ENCODE measurements at places on chromosomes 12 and 14. TPM values are rescaled to one million over a fixed set of nuclear protein-coding genes. Genes with fewer than 3 reads are reported as not detected.

GRCh38 chr14:93033983-93034670, 81.6 kb downstream of the ITPK1 start:
- H3K4me1 ChIP-seq: peaks cover 66% of the 10 kb centered on the region
- no peaks in the 10 kb centered on the region for H3K36me3 ChIP-seq
- no peak overlapping the region for H3K4me3 ChIP-seq

FLRT2 gene
- 9.4 TPM for total RNA-seq

DNA sequence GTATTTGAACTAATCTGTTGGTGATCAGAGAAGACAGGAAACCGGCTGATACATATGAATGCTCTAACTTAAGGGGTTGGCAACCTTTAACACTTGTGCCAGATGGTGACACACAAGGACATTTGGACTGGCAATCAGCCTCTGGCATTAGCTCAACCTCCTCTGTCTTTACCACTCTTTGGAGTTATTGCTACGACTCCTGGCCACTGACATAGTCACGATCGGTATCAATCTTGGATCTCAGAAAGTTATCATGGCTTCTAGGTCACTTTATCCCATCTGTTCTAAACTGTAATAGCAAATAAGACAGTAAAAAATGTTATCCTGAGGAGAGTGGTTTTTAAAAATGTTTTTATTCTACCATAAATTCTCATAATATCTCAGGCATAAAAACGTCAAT, 575.2 kb upstream of the MDGA2 start:
- peaks cover 47% of the 10 kb centered on the region for H3K4me1 ChIP-seq
- peak overlapping the region; percentile 47 for H3K27ac ChIP-seq
- no peak for DNase-seq
- no peaks in the 10 kb centered on the region for H3K27me3 ChIP-seq
- H3K36me3 ChIP-seq: peaks cover 40% of the 10 kb centered on the region
- peak overlapping the region; percentile 35 for H3K4me3 ChIP-seq

GRCh38 chr14:100824091-100824551, 1.8 kb upstream of the MEG3 start:
- H3K4me1 ChIP-seq: peaks cover 15% of the 10 kb centered on the region
- H3K36me3 ChIP-seq: peaks cover 18% of the 10 kb centered on the region
- peak; percentile 72 for DNase-seq
- H3K4me3 ChIP-seq: no peak overlapping the region

GRCh38 chr12:95736631-95737030, 53.9 kb downstream of the NTN4 start:
- H3K27ac ChIP-seq: no peak overlapping the region
- H3K36me3 ChIP-seq: no peaks in the 10 kb centered on the region
- no peak overlapping the region for H3K4me3 ChIP-seq
- DNase-seq: no peak
- no peaks in the 10 kb centered on the region for H3K27me3 ChIP-seq
- H3K4me1 ChIP-seq: peaks cover 9% of the 10 kb centered on the region

DLK1 gene
- total RNA-seq: 3.0 TPM

PPFIA2 gene
- total RNA-seq: 1.1 TPM

DNA sequence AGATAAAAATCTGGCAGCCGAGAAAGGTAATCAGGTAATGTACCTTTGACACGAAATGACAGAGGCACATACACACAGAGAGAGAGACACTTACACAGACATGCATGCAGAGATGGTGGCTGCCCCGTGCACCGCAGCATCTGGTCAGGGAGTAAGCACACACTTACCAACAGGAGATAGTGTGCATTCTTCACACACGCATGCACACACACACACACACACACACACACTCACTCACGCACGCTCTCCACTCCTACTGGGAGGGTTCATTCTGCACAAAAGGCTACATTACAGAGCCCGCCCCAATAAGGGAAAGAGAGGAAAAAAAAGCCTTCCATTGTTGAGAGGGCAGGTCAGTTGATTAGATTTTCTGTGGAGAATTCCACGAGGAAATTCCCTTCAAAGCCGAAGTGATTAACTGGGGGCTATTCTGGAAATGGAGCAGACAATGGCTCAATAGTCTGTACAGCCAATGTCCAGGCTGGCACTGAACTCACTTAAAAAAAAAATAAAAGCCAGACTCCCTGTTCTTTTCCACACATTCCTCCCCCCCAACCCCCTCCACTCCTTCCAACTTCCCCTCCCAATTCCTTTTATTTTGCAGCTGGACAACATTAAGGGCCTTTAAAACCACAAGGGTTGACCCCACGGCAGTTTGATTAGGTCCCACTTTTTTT, 1.4 kb upstream of the SOX5 start:
- H3K4me1 ChIP-seq: no peaks in the 10 kb centered on the region
- H3K4me3 ChIP-seq: no peak overlapping the region
- no peaks in the 10 kb centered on the region for H3K36me3 ChIP-seq

DNA sequence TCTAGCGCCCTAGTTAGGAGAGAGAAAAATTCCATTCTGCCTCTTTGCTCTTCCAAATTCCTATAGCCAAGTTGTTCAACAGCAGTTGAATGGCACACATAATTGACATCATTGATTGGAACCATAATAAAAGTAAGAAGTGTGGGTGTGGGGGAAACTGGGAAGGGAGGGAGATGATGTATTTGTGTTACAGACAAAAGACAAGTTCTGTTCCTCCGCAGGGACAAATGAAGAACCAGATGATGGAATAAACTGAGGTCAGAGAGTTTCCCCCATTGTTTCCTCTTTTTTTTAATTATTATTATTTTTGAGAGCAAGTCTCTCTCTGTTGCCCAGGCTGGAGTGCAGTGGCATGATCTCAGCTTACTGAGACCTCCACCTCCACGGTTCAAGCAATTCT, 34.9 kb downstream of the GDF11 start:
- H3K4me3 ChIP-seq: no peak overlapping the region
- H3K27me3 ChIP-seq: no peaks in the 10 kb centered on the region
- no peaks in the 10 kb centered on the region for H3K4me1 ChIP-seq

- no peak for DNase-seq
- peaks cover 13% of the 10 kb centered on the region for H3K36me3 ChIP-seq
- H3K4me3 ChIP-seq: no peak overlapping the region
- H3K27me3 ChIP-seq: no peaks in the 10 kb centered on the region
Observed at GRCh38 chr14:60482743-60483142, 3.1 kb downstream of the C14orf39 start.

DNA sequence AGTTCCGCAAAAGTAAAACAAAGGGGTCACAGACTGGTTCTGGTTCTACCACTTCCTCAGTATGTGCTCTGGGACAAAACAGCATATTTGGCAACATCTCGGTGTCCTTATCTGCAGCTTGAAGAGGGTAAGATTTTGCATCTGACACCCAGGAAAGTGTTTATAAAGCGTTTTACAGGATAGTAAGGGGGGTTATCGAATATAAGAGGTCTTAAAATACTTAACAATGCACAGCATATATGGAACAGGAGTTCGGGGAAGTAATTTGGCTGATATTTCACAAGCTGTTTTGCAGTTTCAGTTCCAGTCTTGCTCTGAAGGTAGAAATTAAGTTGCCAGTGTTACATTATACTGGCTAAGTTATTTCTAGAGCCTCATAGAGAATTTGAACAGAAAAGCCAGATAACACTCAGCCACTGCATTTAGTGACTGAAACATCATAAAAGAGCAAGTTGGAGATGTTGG, 904 bp upstream of the MAP4K5 start:
- no peak overlapping the region for H3K27ac ChIP-seq
- H3K4me1 ChIP-seq: peaks cover 34% of the 10 kb centered on the region
- H3K4me3 ChIP-seq: peak overlapping the region; percentile 87
- no peaks in the 10 kb centered on the region for H3K27me3 ChIP-seq

OR11G2 gene
- not detected for total RNA-seq

GPR137C gene
- 2.7 TPM for total RNA-seq

CPM gene
- 0.66 TPM for total RNA-seq

TBX3 gene
- 2.2 TPM for total RNA-seq

PXMP2 gene
- 13.2 TPM for total RNA-seq

GRCh38 chr12:131986910-131987309, 37.2 kb downstream of the EP400 start:
- no peaks in the 10 kb centered on the region for H3K27me3 ChIP-seq
- no peak overlapping the region for H3K4me3 ChIP-seq
- H3K4me1 ChIP-seq: peaks cover 47% of the 10 kb centered on the region
- H3K36me3 ChIP-seq: peaks cover 36% of the 10 kb centered on the region
- H3K27ac ChIP-seq: peak overlapping the region; percentile 91

- peak; percentile 64 for DNase-seq
- no peaks in the 10 kb centered on the region for H3K36me3 ChIP-seq
- peaks cover 97% of the 10 kb centered on the region for H3K27me3 ChIP-seq
- H3K4me3 ChIP-seq: peak within 1 kb of the TSS; percentile 77
- no peak within 1 kb of the TSS for H3K27ac ChIP-seq
Observed at GRCh38 chr14:28766469-28766955, at the start of gene FOXG1. TSS of gene FOXG1 (plus strand) at chr14:28766787. CDS start at chr14:28767280, 493 bp downstream.

DNA sequence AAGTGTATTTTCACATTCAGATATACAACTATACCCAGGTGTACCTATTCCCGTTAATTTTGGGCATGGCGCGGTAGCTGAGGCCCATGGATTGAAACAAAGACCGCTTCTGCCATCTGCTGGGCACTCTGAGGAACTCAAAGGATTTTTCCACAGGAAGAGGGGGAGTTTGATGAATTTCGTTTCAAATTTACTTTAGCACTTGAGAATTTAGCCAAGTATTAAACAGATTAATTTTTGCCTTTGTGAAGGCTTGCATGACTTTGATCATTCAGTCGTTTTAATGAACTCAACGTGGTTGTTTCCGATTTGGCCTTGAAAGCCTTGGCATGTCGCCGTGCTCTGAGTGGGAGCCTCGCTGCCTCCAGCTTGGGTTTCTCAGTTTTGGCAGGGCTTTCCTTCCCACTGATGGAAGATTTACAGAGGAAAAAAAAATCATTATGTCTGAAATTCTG, 153.2 kb upstream of the DDHD1 start:
- peak; percentile 53 for DNase-seq
- peaks cover 6% of the 10 kb centered on the region for H3K4me1 ChIP-seq
- H3K27ac ChIP-seq: no peak overlapping the region

GRCh38 chr12:111238075-111238734, 130.7 kb downstream of the PHETA1 start:
- H3K4me3 ChIP-seq: no peak overlapping the region
- H3K36me3 ChIP-seq: peaks cover 4% of the 10 kb centered on the region
- peaks cover 10% of the 10 kb centered on the region for H3K27me3 ChIP-seq

- H3K36me3 ChIP-seq: peaks cover 9% of the 10 kb centered on the region
- H3K27ac ChIP-seq: no peak overlapping the region
- H3K4me1 ChIP-seq: peaks cover 5% of the 10 kb centered on the region
- H3K4me3 ChIP-seq: no peak overlapping the region
Observed at GRCh38 chr12:28512406-28512805, 322.1 kb downstream of the CCDC91 start.

COX8C gene
- not detected for total RNA-seq

GRCh38 chr12:69404851-69405565, 45.5 kb downstream of the YEATS4 start:
- no peaks in the 10 kb centered on the region for H3K36me3 ChIP-seq
- H3K27ac ChIP-seq: no peak overlapping the region
- no peaks in the 10 kb centered on the region for H3K4me1 ChIP-seq
- no peak overlapping the region for H3K4me3 ChIP-seq

- DNase-seq: no peak
- no peak overlapping the region for H3K4me3 ChIP-seq
- 0 out of 2 replicates have a peak, but pooled peaks cover 8% of the 10 kb centered on the region for H3K36me3 ChIP-seq
- H3K27ac ChIP-seq: no peak overlapping the region
- H3K27me3 ChIP-seq: no peaks in the 10 kb centered on the region
- no peaks in the 10 kb centered on the region for H3K4me1 ChIP-seq
Observed at GRCh38 chr14:96309133-96309895, 53.3 kb downstream of the BDKRB1 start.

CRACR2A gene
- total RNA-seq: 2.6 TPM

- peaks cover 28% of the 10 kb centered on the region for H3K4me1 ChIP-seq
- DNase-seq: peak; percentile 94
- H3K27me3 ChIP-seq: peaks cover 80% of the 10 kb centered on the region
- peak within 1 kb of the TSS; percentile 57 for H3K4me3 ChIP-seq
Observed at GRCh38 chr12:119334430-119335170, at the start of gene CCDC60. TSS of gene CCDC60 (plus strand) at chr12:119334729. CDS start at chr12:119335177, 448 bp downstream.

- H3K4me3 ChIP-seq: no peak overlapping the region
- no peaks in the 10 kb centered on the region for H3K36me3 ChIP-seq
- H3K27ac ChIP-seq: no peak overlapping the region
- H3K27me3 ChIP-seq: no peaks in the 10 kb centered on the region
- H3K4me1 ChIP-seq: peaks cover 2% of the 10 kb centered on the region
Observed at GRCh38 chr12:1870086-1870485, 48.4 kb downstream of the CACNA2D4 start.

CDCA4 gene
- 55.9 TPM for total RNA-seq

DNA sequence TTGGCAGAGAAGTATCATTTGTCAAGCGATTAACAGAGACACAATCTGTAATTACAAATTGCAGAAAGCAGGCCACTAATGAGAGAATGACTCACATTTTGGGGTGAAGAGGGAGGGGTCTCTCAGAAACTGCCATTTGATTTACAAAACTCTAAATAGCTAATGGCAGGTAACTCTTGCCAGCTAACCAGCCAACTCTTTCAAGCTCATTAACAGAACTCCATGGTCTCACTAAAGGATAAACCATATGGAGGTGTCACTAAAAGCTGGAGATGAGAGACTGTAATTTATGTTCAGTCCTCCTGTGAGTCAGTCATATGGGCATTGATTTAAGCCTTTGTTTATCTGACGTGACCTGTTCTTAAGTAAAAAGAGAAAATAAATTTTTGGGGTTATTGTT, 336.4 kb downstream of the FOXG1 start:
- H3K27me3 ChIP-seq: no peaks in the 10 kb centered on the region
- no peaks in the 10 kb centered on the region for H3K4me1 ChIP-seq
- no peak overlapping the region for H3K27ac ChIP-seq
- no peaks in the 10 kb centered on the region for H3K36me3 ChIP-seq

Data from WTC11 (cell line).